Fibroblast of skin of right quadriceps (primary cell): ENCODE measurements at places on chromosomes 2 and 18.

GRCh38 chr2:168278424-168278888 lies 31.1 kb upstream of the STK39 start:
- peak; percentile 29 for DNase-seq

DNA sequence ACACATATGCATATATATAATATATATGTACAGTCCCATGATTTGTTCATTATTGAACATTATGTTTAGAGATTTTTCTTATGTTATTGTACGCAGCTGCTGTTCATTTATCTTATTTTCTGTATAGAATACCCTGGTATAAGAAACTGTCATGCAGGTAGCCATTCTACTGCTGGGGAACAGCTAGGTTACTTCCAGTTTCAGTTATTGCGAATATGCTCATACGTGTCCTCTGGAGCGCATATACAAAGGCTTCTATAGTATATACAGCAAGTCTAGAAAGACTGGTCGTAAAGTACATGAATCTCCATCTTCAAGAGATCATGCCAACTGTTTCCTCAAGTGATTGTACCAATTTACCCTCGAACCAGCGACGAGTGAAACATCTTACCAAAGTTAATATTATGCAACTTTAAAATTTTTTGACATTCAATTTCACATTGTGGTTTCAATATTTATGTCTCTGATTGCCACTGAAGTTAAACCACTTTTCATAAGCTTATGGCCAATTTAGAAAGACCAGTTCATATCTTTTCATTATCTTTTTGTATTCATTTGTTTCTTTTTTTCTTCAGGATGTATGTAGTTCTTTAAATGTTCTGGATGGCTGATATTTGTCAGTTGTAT lies 53.5 kb downstream of the RDH14 start:
- no peak for DNase-seq

- peak; percentile 86 for DNase-seq
Observed at GRCh38 chr18:2529154-2529553, 42.2 kb downstream of the METTL4 start.

GRCh38 chr2:175627405-175627804 lies 374.7 kb downstream of the LNPK start:
- DNase-seq = peak; percentile 68

DNA sequence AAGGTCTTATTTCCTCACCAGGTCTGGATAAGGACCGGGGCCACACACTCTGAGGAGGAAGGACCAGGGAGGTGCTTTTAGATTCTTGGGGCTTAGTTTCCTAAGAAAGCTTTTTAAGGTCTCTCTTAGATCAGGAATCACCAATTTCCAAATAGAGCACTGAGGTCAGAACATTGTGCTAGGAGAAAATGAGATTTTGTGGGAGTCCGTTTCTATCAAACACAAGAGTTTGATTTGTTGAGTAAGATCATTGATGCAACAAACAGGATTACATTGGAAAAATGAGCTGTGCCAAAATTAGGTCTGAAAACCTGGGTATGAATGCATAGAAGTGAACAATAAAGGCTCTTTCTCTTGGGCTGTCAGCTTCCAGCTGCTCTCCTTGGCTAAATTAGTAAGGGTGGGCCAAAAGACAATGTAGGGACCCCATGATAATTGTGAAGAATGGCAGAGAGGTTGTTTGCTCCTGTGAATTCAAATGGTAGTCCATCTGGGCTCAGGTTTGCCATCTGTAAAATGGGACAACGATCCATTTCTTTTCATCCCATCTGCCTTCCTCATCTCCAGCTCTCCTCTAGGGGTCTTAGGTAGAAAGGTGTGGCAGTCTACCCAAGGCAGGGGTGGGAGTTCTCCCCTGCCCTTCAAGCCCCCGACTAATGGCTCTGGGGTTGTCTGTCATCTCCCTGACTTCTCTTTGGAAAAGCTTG lies 20.0 kb downstream of the IGFBP2 start:
- DNase-seq = no peak
